NCI-H226 (cell line): ENCODE measurements at places on chromosomes 7 and 10.

GRCh38 chr10:34938399-34938670 lies 123.2 kb upstream of the PARD3 start:
- DNase-seq: no peak

DNA sequence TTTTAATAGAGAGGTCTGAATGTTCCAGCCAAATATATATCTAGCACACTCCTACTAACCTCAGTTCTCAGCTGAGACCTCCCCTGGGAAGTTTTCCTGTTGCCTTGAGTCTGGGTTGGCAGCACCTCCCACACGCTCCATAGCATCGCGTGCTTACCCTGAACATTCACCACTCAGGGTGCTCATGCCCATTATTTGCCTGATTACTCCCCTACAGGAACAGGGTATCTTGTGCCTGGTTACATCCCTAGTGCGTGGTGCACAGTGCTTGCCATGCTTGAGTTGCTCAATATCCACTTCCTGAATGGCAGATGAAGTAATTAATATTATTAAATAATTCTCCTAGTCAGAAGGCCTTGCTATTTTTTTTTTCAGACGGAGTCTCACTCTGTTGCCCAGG lies 269.9 kb upstream of the IMMP2L start:
- peak; percentile 32 for DNase-seq

DNA sequence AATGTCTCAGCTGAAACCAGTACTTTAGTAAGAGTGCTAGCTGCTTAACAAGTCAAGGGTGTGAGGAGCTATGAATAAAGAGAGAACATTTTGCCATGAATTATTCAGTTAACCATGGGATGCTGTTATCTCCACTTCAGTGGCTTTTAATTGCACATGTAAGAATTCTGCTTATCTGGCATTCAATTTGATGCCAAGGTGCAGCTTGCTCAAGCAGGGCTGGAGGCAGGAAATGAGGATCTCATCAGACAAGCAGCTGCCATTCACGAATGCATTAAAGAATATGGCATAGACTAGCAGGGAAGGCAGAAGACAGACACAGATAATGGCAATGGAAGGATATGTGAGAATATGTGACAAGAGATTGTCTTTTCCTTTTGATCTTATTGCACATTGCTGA lies 697.8 kb downstream of the NRG3 start:
- no peak for DNase-seq

DNA sequence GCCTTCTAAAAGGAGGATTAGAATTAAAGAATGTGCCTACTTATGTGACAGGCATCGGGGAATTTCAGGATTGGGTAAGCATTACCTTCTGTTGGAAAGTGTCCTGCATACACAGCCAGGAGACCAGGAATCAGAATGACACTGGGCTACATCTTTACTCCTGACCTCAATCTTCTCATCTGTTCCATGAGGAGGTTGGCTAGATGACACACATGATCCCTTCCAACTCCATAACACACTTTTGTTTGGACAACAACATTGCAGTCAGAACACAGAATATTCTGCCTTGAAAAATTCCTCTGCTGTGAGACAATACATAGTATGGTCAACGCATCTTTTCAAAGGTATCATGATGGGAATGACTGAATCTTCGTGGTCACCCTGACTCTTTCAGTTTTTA lies 1281.2 kb upstream of the SORCS1 start:
- DNase-seq: no peak

DNA sequence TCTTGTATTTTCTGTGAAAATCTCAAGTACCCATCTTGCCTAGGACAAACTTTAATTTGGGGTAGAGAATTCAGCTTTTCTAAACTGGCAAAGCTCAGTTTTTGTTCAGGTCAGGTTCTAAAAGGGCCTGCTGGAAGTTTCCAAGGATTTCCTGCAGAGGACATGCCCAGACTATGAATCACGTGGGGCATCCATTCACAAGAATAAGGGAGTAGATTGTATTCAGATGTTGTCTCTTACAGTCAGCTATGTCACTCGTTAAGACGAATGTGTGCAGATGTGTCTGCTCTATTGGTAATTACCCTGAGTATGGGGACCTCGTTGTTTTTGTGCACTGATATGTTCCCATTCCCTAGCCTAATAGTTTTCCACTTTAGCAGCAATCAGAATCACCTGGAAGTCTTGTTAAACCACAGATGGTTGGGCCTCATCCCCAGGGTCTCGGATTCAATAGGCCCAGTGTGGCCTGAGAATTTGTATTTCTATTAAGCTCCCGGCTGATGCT lies 81.0 kb upstream of the ITPRID1 start:
- no peak for DNase-seq

- no peak for DNase-seq
Measured at GRCh38 chr10:55750458-55750857, 610.6 kb downstream of the ZWINT start.

GRCh38 chr10:61376377-61376776 lies 76.8 kb downstream of the TMEM26 start:
- no peak for DNase-seq

DNA sequence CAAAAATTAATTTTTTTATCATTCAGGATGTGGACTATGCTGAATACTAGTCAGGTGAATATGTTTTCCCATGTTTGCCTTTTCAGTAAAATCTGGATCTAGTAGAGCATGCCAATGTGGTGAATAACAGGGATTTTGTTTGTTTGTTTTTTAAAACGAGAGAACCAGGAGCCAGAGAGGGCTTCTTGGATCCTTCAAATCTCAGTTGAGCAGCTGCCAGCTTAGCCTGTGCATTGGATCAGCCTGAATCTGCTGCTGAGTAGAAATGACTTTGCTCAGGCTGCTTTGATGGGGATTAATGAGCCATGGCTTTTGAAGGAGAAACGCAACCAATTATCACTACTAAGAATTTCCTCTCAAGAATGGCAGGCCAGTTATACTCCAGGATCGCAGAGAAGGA lies 493.8 kb downstream of the ARL4A start:
- no peak for DNase-seq

- DNase-seq: no peak
Measured at GRCh38 chr10:101545898-101546297, 42.2 kb downstream of the POLL start.

- no peak for DNase-seq
Measured at GRCh38 chr10:132370426-132371340, 26.3 kb upstream of the PWWP2B start.

DNA sequence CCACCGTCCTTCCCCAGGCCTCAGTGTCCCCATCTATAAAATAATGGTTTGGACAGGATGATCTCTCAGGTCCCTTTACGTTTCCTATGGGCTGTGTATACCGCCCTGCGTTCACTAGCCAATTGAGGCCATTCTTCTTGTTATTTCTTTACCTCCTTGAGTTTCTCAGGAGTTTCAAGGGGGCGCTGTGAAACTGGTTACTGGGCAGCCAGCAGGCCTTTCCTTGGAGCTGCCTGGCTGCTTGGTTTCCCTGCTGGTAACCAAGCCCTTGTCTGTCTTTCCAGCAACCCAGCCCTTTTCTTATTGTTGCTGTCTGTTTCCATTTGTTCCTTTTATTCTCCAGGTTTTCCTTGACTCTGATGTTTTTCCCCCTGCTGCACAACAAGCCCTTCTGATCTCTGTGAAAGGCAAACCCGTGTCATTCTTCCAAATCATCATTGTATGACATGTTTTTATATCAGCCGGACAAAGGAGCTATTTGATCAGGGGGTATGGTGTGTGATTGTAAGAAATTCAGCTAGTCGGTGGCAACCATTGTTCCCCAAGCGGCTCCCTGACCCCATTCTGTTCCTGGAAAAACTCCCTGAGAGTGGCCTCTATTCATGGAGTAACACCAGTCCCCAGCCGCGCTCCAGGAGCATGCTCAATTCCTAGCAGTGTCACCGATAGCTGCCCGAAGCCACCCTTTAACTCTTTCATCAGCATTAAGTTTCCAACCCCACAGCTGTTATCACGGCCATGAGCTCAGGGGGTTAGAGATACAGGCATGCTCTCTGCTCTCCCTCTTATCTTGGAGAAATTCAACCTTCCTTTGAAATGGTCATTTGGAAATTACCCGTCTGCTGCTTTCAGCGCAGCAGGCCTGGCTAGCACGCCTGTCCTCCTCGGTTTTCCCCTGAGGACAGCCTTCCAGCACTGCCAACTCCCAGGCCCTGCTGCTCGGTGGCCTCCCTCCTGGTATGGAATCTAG lies 26.6 kb downstream of the FGF8 start:
- no peak for DNase-seq

GRCh38 chr10:35639021-35639727 lies 2.9 kb downstream of the FZD8 start:
- no peak for DNase-seq

DNA sequence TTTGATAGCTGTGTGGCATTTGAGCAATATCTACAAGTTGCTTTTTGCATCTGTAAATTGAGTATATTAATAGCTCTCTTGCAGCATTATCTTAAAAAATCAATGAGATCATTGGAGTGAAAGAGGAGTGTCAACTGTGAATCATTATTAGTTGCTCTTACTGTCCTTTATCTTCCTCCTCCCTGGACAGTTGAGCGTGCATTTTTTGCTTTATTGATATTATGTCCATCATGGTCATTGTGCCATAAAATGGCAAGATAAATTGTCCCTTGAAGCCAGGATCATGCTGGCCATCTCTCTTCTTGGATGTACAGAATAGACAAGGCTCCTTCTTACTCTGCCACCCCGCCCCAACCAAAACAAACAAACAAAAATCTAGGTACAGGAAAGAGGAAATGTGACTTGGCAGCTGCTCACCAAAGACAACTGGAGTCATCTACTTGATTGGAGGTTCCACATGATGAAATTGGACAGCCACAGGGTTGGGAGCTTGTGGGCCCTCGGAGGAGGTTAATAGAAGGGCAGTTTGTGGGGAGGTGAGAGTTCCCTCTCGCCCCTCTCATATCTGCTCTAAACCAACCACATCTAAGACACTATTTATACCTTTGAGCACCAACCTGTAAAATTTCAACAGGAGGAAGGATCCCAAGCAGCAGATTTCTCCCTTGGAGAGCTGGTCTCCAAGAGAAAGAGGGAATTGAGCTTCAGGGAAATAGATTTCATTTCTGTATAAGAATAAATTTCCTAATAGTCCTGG lies 252.7 kb downstream of the SKIDA1 start:
- DNase-seq: no peak

- DNase-seq: no peak
Measured at GRCh38 chr10:6649903-6650302, 69.8 kb upstream of the PRKCQ start.

DNA sequence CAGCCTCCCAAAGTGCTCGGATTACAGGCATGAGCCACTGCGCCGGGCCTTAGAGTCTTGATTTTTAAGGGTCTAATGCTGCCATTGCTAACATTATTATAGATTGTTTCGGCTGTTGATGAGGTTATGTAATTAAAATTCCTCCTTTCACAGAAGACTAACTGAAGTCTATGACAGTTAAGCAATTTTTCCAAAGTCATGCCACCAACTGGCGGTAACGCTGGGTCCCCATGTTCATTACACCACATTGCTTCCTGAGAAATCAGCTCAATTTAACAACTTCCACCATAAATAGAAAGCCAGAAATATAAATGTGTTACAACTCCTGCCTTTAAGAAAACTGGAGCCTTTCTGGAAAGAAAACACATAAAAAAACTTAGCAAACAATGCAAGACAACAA lies 3.5 kb downstream of the ERLIN1 start:
- no peak for DNase-seq

DNA sequence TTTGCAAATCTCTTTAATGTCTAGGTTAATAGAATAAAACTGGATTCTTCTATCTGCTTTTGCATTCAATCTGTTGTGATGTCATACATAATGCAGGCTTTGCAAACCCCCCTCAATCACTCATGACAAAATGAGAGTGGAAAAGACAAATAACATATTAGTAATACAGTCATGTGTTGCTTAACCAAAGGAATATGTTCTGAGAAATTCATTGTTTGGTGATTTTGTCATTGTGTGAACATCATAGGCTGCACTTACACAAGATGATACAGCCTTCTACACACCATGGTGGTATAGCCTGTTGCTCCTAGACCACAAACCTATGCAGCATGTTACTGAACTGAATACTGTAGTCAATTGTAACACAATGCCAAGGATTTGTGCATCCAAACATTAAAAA lies 87.3 kb upstream of the SEC61G start:
- DNase-seq: no peak

- DNase-seq: no peak
Measured at GRCh38 chr10:54614072-54614471, 187.0 kb downstream of the PCDH15 start.

DNA sequence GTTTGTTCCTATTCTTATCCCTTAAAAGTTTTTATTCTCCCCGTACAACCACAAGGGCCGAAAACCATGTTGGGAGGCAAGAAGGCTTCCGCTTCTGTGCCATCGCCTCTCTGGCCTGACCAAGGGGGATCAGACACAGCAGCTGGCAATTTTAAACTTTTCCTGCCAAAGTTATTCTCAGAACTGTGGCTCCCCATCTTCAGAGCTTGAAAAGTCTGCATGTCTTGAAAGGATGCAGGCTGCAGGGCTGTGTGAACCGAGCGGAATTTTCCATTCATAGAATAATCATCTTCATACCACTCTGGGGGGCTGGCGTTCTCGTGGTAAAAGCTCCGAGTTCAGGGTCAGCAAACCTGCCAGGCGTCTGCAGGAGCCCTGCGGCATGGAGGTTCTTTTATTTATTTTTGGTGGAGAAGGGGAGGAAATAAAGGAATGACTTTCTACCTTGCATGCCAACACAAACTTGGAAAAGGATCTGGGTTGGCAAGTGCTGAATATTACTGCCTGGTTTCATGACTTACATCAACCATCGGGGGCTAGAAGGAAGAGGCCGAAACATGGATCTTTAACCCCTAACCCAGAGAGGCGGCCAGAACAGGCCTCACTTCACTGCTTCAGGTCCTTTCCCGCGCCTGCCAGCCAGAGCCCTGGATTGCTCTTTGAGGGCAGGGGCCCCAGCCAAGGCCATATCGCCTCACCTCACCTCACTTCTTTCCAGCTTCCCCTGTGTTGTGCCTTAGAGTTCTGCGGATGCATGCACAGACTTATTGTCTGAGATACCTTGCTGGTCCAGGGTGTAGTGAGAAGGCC lies 3.0 kb upstream of the NANOS1 start:
- no peak for DNase-seq

DNA sequence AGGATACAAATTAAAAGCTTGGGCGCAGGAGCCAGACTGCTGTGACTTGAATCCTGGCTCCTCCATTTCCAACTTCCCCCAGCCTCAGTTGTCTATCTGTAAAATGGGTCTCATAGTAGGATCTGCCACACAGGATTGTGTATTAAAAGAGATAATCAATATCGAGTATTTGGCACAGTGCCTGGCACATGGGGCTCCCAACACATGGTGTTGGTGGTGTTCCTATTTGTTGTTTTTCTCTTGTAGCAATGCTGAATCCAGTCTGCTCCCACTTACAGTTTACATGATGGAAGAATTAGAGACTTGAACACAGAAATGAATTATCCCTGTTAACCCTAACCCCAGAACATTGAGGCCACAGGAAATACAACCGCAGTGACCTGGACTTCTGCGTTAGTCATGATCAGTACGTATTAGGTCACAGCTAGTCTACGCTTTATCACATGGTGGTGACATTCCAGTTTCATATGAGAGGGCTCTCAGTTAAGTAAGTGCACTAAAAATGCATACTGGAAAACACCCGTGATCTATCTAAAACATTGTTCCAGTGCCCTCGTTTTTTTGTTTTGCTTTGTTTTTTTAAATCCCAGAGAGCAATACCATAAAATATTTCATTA lies 169.5 kb upstream of the KLF14 start:
- peak; percentile 73 for DNase-seq
